ENCODE measurements at places on chromosomes 7 and 10.

DNA sequence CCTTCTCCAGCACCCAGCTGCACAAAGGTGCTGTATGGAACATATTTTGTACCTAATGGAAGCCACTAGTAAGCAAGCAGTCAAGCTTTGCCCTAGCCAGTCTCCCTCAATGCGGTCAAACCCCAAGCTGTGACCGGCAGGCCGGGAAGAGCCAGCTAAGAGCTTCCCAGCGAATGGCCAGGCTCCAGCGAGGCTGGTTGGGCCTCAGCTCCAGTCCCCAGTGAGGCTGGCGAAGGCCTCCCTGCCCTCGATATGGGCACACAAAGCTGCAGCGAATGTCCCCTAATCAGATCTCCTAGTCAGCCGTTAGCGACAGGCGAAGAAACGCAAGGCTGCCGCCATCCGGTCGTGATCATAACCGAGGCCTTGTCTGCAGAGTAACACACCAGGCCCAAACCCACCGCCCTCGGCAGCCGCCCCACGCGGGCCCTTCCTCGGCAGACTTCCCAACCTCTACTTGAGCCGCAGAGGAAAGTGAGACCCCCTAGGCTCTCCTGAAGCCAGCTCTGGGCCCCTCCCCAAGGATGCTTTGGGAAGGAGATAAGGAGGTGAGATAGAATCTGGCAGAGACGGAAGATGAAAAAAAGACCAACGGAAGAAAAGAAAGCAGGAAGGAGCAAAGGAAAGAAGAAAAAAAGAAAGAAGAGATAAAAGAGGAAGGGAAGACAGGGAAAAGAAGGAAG lies 3.1 kb upstream of the HOXA9 start:
- DNase-seq, result no peak

GRCh38 chr7:30389791-30390190 lies 88.8 kb downstream of the NOD1 start:
- DNase-seq, result no peak

DNA sequence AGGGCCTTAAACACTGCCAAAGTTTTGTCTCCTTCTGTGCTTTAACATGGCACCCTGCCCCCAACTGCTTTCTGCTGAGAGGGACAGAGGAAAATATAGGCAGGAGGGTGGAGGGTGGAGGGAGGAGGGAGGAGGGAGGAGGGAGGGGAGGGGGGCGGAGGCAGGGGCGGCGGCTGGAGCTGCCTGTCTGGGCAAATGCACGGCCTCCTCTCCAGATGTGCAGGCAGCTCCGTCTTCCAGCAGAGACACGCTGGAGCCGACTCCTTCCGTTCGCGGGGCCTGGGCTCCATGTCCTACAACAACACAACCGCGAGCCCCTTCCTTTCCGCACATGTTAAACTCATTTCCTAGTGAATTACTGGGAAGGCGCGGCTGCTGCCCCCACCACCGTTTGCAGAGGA lies 14.2 kb downstream of the EBF3 start:
- no peak for DNase-seq

- no peak for DNase-seq
Measured at GRCh38 chr10:3681642-3682554, 103.1 kb downstream of the KLF6 start.

- DNase-seq, result no peak
Measured at GRCh38 chr10:131144711-131145375, 166.7 kb downstream of the TCERG1L start.

GRCh38 chr7:23345601-23346000 lies 46.5 kb downstream of the MALSU1 start:
- DNase-seq, result no peak

- no peak for DNase-seq
Measured at GRCh38 chr7:100589341-100589947, 3.3 kb downstream of the FBXO24 start.

DNA sequence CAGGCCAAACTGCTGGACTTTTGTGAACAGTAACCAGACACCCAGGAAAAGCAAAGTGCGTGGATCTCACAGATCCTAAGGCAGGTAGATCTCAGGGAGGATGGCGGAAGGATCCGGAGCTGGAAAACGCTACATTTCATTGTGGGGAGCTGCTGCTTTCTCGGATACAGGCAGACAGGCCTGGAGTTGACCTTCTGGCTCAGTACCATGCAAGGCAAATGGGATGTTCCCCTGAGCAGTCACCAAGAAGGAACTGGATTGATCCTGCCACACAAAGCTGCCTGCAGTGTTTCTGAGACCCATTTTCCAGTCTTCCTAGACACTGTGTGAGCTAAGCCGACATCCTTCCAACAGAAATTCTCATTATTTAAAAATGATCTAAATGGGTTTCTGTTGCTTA lies 65.5 kb downstream of the ZRANB1 start:
- DNase-seq, result no peak

DNA sequence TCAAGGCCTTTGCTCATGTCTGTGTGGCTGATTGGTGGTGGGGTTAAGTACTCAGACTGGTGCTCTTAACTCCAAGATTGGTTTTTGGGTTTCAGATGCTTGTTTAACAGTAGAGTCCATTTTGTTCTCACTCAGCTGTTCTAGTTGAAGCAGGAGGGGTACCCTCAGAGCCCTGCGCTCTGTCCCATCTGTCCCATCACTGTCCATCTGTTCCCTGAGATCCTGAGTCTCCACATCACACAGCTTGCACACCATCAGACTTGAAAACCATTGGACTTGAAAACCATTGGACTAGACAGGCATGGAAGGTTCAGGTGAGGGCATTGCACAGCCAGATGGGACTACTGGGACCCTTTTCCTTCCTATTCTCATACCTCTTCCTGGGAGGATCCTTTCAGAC lies 39.3 kb downstream of the TMEM178B start:
- DNase-seq, result no peak

DNA sequence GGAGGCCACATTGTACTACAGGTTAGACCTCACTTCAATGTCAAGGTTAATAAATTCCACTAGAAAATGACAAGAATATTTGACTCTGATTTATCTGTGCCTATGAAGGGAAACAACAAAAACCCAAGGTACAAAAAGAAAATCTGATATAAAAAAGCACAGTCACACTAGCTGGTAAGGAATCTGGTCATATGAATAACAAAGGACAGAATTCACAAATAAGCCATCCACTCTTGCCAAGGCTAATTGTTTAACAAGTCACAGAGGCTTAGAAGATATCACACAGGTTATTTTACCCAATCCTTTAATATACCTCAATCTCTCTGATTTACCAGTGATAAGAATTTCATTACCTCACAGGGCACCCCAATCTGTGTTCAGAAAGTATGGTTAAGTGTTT lies 47.9 kb downstream of the IRF5 start:
- no peak for DNase-seq

GRCh38 chr10:13224210-13224995 lies 9.8 kb downstream of the UCMA start:
- no peak for DNase-seq

DNA sequence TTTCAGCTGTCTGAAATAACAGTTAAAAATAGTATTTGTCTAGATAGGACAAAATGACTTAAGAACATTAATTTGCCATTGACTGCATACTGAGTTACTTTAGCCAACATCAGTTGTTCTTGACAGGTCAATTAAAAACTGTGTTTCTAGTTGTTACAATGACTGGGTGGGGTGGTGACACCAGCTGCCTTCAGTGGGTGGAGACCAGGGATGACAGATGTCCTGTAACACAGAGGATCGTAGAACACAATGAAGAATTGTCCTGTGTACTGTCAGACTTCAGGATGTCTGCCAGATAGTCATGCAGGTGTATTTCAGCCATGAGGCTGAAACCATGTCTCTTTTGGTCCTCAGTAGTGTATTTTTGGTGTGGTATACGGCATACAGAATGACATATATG lies 24.4 kb downstream of the TRUB1 start:
- DNase-seq, result no peak

DNA sequence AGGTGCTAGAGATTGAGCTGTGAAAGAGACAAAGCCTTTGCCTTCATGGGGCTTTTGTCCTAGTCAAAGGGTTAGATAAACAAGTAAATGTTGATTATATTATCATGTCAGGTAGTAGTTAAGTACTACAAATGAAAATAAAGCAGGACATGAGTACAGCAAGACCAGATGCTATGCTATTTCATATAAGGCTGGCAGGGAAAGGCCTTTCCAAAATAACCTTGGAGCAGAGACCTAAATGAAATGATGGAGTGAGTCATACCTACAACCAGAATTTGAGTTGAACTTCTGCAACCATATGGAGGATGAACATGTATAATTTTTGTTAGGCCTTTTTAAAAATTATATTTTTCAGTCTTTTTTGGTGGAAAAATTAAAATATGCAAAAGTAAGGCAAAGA lies 23.6 kb upstream of the SEMA4G start:
- DNase-seq, result no peak

DNA sequence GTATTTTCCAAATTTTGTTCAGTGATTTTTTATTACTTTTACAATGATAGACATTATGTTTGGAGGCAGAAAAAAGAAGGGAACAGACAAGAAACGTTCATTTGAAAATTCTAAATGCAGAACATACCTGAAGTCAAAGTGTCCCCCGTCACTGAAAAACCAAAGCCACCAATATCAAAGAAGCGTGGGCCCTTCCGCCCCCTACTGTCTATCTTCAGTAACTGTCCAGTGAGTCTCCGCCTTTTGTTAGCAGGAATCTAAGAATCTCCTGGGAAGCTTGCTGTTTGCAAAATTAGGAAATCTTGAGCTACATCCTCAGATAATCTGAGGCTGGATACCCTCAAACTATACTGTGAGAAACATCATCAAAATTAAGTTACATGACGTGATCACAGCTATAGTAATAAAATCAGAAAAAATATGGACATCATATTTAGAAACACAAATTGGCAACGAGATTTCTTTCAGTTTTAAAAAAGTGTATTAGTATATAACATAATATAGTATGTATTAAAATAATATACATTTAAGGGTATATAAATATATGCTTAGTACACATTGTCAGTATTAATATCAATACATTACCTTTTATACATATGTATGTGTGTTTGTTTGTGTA lies 169.3 kb upstream of the AKR1E2 start:
- DNase-seq, result no peak

DNA sequence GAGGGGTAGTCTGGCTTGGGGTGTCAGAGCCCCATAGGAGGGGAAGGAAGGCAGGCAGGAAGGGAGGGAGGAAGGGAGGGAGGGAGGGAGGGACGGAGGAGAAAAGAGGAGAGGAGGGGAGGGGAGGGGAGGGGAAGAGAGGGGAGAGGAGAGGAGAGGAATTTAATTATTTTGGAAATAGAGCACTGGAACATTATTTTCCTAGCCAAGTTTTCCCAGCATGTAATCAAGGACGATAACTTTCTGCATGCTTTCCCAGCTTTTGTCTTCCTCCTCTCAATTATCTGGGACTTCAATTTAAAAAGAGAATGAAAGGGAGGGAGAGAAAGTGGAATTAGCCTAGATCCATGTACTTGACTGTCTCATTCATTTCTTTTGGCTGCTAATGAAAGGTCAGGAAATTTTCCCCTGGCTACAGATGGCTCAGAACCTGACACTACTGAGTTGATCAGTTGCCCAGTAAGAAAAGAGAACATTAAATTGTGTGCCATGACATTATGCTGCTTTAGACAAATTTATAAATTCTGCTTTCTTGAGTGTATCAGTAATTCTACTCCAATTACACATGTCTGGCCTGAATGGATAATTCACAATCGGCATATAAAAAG lies 148.8 kb downstream of the LRRC4 start:
- DNase-seq, result no peak

GRCh38 chr10:44956717-44957706 lies 2.6 kb upstream of the RASSF4 start:
- no peak for DNase-seq

GRCh38 chr10:125629758-125630376 lies 53.1 kb downstream of the TEX36 start:
- peak; percentile 11 for DNase-seq

DNA sequence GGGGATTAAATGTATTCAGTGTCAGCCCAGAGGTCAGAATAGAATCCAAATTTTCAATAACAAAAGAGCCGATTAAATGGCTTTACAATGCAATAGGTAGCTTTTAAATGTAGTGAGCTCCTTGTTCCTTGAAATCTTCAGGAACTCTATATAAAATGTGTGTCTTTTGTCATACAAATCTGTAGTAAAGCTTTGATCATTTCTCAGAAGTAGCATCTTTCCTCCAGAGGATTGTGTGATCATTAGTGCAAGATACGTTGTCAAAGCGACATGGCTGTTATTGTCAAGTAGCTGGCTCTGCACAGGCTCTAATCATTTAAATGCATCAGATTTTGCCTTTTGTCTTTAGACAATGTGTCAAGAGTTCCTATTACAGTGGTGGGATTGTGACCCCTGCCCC lies 116.1 kb upstream of the NAMPT start:
- no peak for DNase-seq

GRCh38 chr10:70935125-70935625 lies 46.8 kb upstream of the PCBD1 start:
- no peak for DNase-seq

DNA sequence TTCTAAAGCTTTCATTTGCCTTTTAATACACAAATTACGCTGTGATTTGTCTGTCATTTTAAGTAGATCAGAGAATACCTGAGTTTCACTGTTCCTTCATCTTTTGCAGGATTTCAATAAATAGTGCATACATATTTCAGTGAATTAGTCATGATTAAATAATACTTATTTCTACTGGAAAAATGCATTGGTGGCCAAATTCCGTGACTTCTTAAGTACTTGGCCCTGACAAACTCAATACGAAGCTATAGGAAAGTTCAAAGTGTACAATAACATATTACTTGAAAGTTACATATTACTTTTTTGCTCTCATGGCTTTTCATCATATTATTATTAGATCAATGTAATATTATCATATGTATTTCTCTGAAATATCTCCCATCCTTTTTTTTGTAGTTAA lies 16.1 kb upstream of the PLXDC2 start:
- DNase-seq, result no peak

DNA sequence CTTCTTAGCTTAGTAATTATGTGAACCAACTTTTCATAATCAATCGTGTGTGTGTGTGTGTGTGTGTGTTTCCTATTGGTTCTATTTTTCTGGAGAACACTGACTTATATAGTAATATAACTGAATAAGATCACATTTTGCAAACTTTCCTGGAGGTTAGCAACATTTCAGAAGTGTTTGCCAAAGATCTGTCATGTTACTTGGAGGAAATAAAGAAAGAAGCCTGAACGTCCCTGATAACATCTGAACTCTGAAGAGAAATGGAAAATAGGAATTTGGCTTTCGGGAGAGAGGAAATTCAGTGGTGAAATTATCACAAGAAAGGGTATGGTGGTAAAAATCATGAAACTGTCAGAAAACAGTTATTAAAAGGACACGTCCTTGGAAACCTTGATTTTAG lies 984.4 kb upstream of the AUTS2 start:
- DNase-seq, result no peak

DNA sequence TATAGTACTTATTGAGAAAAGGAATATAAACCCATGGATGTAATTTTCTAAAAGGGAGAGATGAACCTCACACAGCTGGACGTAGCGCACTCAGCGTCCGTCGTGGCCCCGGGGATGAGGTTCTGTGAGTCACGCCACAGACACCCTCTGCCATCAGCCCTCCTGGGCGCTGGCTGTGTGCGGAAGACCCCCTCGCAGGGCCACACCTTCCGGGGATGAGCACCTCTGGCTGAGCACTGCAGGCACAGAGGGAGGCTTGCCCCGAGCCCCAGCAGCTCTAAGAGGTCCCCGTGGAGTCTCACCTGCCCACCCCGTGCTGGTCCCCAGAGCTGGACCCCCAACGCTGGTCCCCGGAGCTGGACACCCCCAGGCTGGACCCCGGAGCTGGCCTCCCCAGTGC lies 215.8 kb downstream of the PTPRN2 start:
- DNase-seq, result no peak

All from NCI-H2081 treated with DMSO at 0.1 percent for 48 hours (cell line).